ENCODE measurements at places on chromosomes 13 and 19. TPM values are rescaled to one million over a fixed set of nuclear protein-coding genes. Genes with fewer than 3 reads are reported as not detected.

Gene HIPK4
- 0.20 TPM for total RNA-seq

- no peak for DNase-seq
Measured at GRCh38 chr13:58324161-58324560, 692.6 kb downstream of the PCDH17 start.

GRCh38 chr13:71217827-71218226, 649.2 kb downstream of the DACH1 start:
- DNase-seq, result no peak

Gene PCDH17
- total RNA-seq, result 9.6 TPM

DNA sequence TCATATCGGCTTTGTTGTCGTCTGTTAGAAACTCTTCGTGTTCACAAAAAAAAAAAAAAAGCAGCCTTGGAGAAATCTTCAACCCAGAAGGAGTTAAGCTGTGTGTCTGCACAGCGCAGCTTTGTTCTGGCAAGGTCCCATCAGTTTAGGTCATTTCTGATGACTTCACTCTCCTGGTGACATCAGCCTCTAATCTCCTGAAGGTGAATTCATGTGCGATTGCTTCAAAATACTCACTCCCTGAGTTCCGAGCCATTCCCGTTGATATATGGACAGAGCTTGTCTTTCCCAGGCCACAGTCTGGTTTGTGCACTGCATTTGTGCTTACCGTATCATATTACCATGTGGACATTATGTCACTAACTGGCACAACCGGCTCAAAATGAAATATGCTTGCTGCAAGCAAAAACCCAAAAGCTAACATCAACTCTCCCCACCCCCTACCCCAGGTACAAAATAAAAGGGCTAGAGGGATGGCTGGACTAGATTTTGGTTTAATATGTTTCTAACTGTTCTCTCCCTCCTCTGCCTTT, 342.4 kb downstream of the KCNRG start:
- DNase-seq, result no peak

DNA sequence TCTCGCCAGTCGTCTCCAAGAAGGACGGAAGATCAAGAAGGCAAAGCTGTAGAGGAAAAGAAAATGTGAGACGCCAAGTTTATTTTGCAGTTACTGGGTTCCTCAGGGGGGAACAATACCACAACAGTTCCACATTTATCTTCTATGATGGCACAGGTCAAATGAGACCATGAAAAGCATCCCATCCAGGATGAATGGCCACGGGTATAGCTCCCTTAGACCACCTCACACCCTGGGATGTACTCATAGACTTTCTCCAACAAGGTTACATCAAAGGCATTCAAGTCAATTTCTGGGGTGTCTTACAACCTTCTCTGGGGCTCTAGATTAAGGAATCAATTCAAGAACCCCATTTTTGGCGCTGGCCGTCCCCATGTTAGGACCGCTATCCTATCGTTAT, 4.5 kb downstream of the PEG3 start:
- no peak for DNase-seq

GRCh38 chr13:23321535-23322241, 111.8 kb downstream of the SACS start:
- no peak for DNase-seq

DNA sequence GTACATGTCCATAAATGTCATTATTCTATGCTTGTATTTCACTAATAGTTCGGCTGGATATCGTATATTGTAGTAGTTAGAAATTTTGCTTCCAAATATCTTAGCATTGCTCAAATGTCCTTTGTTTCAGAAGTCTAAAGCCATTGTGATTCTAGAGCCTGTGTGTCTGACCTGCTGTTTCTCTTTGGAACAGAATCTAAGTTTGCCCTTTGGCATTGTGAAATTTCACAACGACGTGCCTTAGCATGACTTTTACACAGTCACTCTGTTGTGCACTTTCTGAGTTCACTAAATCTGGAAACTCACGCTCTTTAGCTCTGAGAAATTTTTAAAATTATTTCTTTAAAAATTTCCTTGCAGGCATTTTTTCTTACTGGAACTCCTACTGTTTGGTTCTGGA, 152.2 kb downstream of the TBC1D4 start:
- no peak for DNase-seq

GRCh38 chr19:46821512-46822409, 28.9 kb downstream of the AP2S1 start:
- DNase-seq, result no peak

DNA sequence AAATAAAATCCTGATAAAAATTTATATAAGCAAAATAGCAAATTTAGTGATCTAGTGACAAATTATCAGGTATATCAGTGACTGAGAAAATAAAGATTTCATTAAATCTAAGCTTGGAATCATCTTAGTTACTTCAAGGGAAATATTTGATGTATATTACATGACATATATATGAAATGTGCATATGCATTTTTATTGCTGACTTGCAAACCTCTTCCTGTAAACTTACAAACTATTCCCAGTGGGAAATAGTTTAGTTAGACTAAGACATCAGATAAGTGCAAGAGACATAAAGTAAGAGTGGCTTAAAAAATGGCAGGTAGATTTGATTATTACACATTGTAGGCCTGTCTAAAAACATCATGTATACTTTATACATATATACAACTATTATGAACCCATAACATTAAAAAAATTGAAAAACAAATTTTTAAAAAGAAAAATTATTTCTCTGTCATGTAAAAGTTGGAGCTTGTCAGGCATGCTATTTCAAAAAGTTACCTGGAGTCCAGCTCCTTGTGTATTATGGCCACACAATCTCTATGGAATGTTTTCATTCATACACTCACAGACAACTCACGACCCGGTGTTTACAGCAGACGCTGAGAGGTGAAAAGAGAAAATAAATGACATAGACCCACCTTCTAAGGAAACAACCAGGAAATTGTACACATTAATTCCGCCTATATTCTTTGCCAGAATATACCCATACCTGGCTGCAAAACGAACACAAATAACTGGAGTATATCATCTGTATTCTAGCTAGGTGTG, 724.5 kb downstream of the SLITRK6 start:
- DNase-seq, result no peak

Gene CILP2
- 23.2 TPM for total RNA-seq

GRCh38 chr13:69234171-69234570, 873.5 kb upstream of the ATXN8OS start:
- DNase-seq, result no peak

DNA sequence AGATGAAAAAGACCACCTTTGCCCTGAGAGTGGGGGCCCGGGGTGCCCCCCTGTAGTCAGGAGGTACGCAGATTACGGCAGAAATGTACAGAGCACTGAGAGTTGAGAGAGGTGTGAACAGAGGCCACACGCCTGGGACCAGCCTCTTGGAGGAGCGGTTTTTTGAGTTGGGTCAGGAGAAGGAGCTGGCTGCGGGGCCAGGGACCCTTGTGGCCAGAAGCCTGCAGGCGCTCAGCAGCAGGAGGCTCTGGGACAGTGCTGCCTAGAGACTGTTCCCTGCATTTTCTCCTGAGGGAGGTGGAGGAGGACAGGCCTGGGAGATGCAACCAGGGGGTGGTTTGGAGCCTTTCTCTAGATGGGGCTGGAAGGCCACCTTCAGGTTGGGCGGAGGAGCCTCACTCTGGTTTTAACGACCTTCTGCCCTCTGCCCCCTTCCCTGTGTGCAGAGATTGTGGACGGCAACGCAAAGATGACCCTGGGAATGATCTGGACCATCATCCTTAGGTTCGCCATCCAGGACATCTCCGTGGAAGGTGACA, 39.7 kb downstream of the CAPN12 start:
- DNase-seq, result no peak

Gene NKG7
- total RNA-seq, result not detected

Gene CD209
- not detected for total RNA-seq

DNA sequence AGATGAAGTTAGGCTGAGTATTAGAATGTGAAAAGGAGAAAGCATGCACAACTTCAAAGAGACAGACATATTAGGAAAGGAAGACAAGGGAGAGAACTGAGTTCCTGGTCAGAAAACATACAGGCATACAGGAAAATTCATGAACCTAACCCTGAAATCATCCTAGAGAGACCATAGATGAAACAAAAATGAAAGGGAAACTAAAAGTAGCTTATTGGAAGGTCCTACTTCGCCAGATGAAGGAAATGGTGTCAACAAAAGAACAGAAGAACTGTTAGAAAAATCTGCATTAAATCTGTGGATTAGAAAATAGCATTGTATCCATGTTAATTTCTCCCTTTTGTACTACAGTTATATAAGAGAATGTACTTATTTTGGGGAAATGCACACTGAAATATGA, 169.0 kb upstream of the UFM1 start:
- no peak for DNase-seq

GRCh38 chr13:97986835-97987234, 33.4 kb downstream of the IPO5 start:
- DNase-seq, result no peak

Gene CCDC169
- 3.7 TPM for total RNA-seq

DNA sequence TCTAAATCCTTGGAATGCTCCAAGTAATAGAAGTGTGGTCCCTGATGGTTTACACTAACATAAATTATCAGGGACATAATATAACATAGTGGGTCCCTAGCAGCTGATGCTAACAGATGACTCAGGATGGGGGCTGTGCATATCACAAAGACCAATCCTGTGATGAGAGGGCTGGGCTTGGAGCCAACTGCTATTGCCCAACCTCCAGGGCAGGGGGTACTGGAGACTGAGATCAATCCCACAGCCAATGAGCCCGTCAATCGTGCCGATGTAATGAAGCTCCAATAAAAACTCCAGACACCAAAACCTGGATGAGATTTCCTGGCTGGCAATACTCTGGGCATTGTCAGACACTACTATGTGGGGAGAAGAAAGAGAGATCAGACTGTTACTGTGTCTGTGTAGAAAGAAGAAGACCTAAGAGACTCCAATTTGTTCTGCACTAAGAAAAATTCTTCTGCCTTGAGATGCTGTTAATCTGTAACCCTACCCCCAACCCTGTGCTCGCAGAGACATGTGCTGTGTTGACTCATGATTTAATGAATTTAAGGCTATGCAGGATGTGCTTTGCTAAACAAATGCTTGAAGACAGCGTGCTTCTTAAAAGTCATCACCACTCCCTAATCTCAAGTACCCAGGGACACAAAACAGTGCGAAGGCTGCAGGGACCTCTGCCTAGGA, 33.4 kb downstream of the ABCC4 start:
- DNase-seq, result no peak

DNA sequence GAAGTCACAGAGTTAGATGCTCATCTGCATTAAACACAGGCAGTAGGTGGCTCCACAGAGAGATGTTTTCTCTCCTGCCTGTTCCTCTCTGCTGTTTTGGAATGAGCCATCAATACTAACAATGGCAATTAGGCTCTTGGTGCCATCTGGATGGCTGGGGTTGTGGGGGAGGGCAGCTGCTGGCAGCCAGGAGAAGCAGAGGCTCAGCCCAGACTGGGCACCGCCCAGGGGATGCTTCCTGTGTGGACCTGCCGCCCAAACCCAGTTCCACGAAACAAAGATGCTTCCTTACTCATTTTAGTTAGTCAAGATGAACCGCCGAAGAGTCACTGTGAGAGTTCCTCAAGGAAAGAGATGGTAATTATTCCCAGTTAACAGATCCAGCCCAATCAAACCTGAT, 50.8 kb upstream of the PCDH8 start:
- DNase-seq, result no peak

Gene GTPBP3
- total RNA-seq, result 42.5 TPM

Gene CNFN
- total RNA-seq, result 1.5 TPM

Gene CKM
- total RNA-seq, result not detected

DNA sequence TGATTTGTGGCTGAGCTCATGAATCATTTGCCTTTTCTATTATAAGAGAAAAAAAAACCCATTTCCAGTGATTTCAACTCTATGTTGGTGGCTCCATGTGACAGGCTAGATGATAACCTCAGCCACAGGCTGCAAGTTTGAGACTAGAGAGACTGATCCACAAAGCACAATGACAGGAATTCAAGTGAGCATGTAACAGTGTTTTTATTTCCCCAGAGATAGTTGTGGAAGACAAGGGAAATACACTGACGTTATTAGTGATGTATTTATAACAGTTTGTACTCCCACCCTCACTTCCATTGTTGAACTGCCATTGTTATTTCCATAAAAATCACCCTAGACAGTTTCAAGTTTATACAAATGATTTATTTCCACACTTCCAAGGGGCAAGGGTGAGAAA, 27.9 kb upstream of the EDNRB start:
- DNase-seq, result no peak

DNA sequence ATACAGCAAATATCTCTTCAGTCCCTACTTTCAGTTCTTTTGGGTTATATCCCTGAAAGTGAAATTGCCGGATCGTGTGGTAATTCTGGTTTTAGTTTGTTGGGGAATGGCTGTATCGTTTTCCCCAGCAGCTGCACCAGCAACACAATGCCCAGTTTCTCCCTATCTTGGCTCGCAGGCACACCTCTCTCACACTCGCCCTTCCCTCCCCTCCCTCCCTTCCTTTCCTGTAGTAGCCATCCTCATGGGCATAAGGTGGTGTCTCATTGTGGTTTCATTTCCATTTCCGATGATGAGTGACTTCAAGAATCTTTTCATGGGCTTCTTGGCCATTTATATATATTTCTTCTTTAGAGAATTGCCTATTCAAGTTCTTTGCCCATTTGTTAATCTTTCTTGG, 8.6 kb upstream of the GPR18 start:
- no peak for DNase-seq

- DNase-seq, result no peak
Measured at GRCh38 chr13:73741742-73742141, 392.5 kb downstream of the KLF12 start.

Gene UFM1
- 59.0 TPM for total RNA-seq
